ENCODE measurements at places on chromosomes 1 and 21. TPM values are rescaled to one million over a fixed set of nuclear protein-coding genes. Genes with fewer than 3 reads are reported as not detected.

Gene TFF2
- not detected for total RNA-seq

- DNase-seq: no peak
These were observed 734.5 kb downstream of the PTPRU start for GRCh38 chr1:29970747-29971325.

GRCh38 chr1:31977385-31978131 is 36.1 kb upstream of the KHDRBS1 start:
- DNase-seq: peak; percentile 46

GRCh38 chr1:197360068-197360467 is 92.0 kb downstream of the CRB1 start:
- no peak for DNase-seq

- no peak for DNase-seq
These were observed 81.1 kb downstream of the ITPKB start for GRCh38 chr1:226657895-226658545.
